ENCODE measurements at places on chromosomes 3 and 15.

DNA sequence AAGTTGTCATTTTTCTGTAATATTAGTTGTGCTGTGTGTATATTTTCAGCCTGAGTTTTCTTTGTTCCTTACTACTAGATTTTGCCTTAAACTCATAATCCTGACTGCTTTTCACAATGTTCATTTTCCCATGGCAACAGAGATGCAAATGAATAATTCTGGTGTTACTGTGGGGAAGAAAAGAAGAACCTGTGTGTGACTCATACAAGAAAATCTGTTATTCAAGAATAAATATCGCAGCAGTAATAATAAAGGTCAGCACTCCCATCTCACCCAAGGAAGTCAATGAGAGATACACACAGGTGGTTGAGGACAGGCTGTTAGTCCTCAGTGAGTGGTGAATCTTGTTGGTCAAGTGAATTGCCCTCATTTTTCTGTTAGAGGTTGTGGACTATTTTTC, 656.6 kb upstream of the NAALADL2 start:
- DNase-seq, result no peak

DNA sequence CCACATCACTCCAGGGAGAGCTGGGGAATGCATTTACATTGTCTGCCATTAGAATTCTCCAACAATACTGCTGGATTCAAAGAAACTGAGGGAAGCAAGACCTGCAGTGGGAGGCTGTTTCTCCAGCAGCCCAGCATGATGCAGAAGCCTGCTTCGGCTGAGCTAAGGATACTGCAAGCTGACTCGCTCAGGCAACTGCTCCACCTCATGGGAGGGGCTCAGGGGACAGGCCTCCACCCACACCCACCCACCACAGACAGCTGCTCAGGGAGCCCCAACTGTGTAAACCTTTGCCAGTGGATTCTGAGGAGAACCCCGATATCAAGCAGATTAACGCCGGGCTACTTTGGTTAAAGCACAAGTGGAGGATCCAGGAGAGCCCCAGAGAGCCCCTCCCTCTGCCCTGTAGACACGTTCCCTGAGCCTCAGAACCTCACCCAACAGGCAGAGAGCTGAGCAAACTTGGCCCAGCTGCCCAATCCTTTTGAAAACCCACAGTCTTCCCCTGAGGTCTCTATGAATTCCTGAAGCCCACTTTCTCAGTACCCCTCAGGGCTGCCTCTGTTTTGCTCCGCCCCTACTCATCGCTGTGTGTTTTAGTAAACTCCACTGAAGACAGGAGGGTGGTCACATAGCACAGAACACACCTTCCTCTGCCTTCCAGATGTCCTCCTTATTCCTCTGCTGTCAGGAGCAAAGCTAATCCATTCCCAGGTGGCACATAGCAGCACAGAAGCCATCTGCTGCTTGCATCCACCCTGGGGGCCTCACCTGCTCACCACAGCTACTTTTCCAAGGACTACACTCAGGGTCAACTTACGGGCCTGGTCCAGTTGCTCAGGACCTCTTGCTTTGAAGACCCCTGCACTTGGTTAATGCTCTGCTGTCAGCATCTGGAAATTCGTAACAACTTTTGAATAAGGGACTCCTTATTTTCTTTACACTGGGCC, 269.0 kb downstream of the ABHD5 start:
- no peak for DNase-seq

GRCh38 chr3:102715030-102715697, 280.3 kb downstream of the ZPLD1 start:
- no peak for DNase-seq

DNA sequence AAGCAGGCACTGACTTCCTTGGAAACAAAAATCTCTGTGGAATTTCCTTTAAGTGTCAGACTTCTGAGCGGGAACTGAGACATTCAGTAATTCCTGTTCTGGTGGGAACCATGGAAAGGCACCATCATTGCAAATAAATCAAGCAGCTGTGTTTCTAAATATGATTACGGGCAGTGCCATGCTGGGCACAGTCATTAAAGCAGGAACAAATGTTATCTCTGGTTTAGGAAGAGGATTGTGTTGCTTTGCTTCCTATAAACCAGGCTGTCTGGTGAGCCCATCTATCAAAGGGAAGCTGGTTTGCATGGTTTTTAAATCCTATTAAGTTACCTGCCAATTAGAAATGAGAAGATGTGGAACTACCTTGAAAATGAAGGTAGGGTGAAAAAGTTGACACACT, 86.7 kb downstream of the EBLN2 start:
- DNase-seq, result no peak

GRCh38 chr3:30547716-30548115, 58.7 kb upstream of the TGFBR2 start:
- no peak for DNase-seq

All from bone marrow (tissue), 2 donors.